ENCODE measurements at places on chromosomes 1 and 21.

DNA sequence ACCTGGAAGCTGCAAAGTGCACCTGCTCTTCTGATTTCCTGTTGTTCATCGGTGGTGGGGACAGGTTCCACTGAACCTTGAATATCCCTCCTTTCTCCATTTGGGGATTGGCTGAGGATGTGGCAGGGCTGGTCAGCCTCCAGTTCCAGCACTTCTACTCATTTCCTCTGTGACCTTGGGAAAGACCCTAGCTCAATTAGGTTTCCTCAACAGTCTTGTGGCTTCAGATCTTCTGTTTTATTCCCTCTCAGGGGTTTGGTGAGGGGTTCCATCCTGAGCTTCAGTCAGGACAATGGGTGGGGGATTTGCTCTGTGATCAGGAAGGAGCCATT, 317.1 kb upstream of the PROX1 start:
- DNase-seq, result no peak

DNA sequence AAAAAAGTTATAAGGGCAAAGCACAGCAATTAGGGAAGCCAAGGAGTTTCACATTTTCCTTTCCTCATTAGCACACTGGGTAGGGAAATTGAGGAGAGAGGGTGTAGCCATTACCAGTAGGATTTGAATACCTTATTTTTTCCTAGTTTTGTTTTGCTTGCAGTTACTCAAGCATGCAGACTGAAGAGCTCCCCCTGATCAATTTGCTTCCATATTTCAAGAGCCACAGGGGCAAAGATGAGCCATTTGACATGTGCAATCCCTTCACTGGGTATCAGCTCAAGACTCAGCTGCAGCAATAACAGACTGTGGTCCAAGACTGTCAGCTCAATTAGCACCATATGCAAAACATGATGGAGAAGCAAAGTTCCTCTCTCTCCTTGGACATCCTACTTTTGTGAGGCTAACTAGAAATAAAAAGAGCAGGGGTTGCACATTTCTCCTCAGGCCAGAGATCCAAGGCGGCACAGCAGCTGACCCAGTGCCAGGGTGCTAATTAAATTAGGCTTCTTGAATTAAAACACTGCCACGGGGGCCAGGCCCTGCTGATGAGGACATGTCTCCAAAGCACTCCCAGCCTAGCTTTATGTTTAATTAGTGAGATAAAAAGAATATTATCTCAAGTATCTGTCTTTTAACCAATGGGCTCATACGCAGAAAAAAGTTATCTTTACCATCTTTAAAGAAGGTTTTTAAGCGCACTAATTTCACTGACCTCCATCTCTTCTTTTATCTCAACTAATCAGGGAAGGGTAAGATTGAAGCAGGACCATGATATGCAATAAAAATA, 36.7 kb upstream of the LRRC53 start:
- no peak for DNase-seq

GRCh38 chr1:181179987-181180365, 91.5 kb downstream of the IER5 start:
- peak; percentile 79 for DNase-seq

- DNase-seq, result no peak
Measured at GRCh38 chr1:48402599-48402998, 69.4 kb downstream of the SPATA6 start.

DNA sequence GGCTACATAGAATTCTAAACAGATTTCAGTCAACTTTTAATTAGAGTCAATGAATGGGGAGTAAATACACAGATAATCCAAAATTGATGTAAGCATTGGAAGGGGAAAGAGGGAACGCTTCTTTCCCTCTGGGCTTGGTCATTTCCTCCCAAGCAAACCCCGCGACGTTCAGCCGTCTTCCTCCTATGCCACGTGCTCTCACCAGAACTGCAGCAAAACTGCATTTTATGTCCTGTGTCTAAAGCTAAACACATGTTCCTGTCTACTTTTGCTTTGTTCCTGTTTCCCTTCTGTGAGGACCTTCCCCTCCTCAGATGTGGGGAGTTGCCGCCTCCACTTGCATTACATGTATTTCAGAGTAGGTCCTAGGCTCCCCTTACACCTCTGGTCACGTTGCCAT, 27.2 kb downstream of the UTP25 start:
- DNase-seq, result no peak

DNA sequence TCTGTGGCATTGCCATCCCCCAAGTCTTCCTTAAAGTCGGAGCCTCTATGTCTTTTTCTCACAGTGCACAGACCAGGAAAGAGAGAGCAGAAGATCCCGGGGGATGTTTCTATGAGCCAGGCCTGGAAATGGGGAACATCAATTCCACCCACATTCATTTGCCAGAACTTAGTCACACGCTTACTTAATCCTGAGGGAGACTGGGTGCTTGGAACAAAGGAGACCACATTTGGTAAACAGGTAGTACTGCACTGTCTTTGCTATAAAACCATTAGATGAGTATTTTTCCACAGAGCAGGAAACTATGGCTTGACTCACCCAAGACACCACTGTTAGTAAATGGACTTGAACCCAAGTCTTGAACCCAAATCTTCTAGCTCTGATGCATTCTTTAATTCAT, 60.7 kb upstream of the CTTNBP2NL start:
- DNase-seq, result no peak

DNA sequence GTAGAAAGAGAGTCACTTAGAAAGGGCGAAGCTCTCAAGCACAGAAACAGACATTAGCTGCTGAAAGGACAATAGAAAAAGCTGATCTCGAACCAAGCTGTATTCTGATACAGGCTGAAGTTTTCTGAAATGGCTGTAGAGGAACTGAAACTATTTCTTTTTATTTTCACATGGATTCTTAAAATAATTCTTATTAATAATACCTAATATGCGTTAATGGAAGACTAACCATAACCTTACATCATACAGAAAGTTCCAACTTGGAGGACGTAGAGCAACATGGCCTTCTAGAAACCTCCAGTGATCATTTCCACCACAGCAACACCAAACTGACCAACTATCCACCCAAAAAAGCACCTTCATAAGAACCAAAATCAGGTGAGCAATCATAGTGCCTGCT, 52.8 kb upstream of the ACADM start:
- DNase-seq, result no peak

GRCh38 chr1:149986486-149987296, 23.8 kb downstream of the OTUD7B start:
- DNase-seq, result peak; percentile 86

- DNase-seq, result peak; percentile 13
Measured at GRCh38 chr1:65409314-65409713, 11.2 kb upstream of the LEPR start.

GRCh38 chr1:218664385-218665170, 319.4 kb downstream of the TGFB2 start:
- peak; percentile 78 for DNase-seq

All from iris pigment epithelial cell (primary cell).